ENCODE measurements at places on chromosomes 7 and 10. TPM values are rescaled to one million over a fixed set of nuclear protein-coding genes. Genes with fewer than 3 reads are reported as not detected.

DNA sequence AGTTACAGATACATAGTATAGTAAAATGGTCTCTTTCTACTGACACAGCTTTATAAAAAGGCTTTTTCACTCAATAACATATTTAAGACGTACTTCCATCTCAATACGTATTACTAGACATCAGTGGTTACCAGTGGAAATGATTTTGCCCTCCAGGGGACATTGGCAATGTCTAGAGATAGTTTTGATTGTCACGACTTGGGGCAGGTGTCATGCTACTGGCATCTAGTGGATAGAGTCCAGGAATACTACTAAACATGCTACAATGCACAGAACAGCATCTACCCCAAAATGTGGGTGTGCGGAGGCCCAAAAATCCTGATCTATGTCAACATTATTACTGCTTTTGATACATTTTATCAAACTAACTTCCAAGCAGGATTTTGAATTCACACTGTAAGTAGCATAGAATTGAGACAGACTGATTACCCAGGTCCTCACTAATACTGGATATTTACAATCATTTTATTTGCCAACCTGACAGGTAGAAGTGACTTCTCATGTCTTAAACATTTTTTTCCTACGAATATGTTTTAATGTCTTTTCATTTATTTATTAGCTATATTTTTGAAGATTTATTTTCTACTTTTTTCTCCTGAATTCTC is 53.8 kb downstream of the HGF start:
- DNase-seq, result peak; percentile 10

DNA sequence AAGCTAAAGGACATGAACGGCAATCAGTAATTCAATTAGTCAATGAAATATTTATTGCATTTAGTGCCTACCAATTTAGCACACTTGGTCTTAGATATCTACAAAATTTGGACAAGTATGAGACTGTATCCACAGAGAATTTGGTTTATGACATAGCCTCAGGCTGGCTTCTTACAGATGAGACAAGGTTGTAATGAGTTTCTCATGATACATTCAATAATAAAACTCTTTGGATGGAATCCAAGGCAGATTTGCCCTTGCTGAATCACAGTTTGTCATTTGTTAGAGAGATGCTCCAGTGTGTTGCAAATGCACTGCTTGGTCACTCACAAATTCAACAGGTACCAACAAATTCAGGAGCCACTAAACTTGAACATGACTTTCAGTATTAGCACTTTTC is 162.5 kb downstream of the GPR37 start:
- DNase-seq, result peak; percentile 91

DNA sequence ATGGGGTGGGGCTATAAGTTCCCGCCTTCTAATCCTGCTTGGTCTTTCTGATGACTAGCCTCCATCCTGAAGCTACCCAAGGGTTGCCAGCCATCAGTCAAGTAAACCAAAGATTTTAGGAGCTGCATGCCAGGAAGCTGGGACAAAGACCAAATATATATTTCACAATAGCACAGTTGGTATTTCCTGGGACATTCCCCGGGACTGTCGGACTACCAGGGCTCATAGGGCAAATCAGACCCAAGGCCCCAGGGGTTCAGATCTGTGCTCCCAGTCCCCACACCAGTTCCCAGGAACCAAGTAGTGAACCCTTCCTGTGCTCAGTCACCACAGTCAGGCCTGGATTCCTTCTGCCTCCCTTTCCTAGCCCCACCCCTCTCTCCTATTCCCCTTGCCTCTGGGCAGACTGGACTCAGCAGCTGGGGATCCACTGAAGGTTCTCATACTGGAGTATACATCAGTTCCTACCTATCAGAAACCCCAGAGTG is 5.7 kb upstream of the CXCL12 start:
- DNase-seq, result no peak

DNA sequence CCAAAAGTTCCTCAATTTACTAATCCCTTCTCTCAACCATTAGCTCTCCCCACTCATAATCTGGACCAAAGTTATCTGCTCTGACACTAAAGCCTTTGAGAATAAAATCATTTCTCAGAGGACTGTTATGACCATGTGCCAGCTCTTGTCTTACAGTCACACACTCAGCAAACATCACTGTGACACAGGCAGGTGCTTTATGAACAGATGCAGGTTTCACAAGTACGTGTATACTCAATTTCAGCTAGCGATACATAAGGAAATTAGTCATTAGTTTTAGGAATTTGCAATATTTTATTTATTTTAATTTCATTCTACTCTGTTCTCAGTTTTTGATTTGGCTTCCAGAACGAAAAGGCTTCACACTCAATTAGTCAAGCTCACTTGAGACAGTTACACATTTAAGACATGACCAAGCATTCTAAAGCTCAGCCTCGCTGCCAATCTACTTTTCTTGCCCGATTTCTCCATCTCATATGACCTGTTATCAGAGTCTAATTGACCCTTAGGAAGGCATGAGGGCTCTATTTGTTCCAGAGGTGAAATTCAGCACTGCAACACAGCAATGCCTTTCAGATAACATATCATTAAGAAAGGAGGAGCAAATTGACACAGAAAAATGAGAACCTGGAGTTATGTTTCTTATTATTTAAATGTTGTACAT is 76.8 kb downstream of the TFEC start:
- DNase-seq, result no peak

GRCh38 chr10:54613162-54613561 is 187.9 kb downstream of the PCDH15 start:
- peak; percentile 60 for DNase-seq

SPDYE16 gene
- total RNA-seq, result not detected
